T follicular helper cell (primary cell): ENCODE measurements at places on chromosomes 1 and 21.

DNA sequence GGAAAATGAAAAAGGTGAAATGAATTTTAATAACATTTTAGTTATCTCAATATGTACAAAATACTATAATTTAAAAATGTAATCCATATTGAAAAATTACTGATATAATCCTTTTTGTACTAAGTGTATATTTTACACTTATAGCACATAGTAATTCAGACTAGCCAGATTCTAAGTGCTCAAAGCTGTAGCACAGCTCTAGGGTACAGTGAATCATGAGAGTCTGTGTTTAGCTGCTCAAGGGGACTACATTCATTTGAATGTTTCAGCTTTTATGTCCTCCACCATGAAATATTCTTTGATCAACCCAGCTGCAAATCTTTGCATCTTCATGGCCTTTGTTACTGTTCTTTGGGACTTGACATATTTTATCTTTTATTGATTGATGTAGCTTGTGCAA lies 15.7 kb downstream of the CD53 start:
- no peak for DNase-seq

- no peak for DNase-seq
Measured at GRCh38 chr1:235087906-235088305, 40.7 kb downstream of the TOMM20 start.

DNA sequence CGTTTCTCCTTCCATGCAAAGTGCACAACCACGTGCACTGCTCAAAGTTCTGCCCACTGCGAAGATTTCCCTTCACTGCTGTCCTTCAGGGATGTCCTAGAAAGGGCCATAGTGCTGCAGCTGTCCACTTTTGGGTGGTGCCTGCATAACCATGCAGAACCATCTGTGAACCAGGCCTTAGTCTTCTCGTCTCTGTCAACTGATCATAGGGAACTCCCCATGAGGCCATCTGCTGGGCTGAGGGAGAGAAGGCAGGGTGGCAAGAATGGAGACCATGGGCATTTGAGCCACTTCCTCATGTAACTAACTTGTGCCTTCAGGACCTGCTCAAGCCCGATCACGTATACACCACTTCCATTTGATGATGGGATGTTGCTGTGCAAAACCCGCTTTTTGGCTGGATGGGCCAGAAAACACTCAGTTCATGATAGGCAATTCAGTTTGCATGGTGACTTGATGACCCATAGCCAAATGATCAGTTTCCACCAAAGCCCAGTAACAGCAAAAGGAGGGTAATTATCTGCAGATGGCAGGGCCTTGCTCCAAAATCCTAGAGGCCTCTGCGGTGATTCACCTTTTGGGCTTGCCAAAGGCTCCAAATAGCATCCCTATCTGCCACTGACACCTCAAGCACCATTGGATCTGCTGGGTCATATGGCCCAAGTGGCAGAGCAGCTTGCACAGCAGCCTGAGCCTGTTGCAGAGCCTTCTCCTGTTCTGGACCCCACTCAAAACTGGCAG lies 9.5 kb downstream of the ST6GALNAC5 start:
- no peak for DNase-seq

GRCh38 chr1:11377001-11377583 lies 101.9 kb upstream of the DISP3 start:
- no peak for DNase-seq

DNA sequence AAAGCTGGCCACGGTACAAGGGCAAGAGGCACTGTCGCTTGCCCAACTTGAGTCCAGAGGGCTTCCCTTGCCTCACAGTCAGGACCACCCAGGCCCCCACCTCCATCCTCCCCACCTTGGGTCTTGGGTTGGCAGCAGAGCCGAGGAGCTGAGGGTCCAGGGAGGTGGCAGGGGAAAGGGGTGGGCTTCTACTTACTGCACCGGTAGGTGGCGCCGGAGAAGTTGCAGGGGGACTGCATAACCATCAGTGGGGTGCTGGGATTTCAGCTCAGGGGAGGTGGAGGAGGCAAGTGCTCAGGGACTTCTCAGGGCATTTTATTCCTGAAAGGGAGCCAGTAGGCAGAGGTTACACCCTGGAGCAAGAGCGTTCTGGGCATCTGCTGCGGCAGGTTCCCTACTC lies 44.0 kb downstream of the TRIM62 start:
- DNase-seq = no peak
